ENCODE measurements at places on chromosomes 2 and 18.

GRCh38 chr18:2683055-2683454 lies 27.5 kb downstream of the SMCHD1 start:
- DNase-seq = no peak

- DNase-seq = no peak
Observed at GRCh38 chr18:48891721-48892120, 59.0 kb downstream of the SMAD7 start.

DNA sequence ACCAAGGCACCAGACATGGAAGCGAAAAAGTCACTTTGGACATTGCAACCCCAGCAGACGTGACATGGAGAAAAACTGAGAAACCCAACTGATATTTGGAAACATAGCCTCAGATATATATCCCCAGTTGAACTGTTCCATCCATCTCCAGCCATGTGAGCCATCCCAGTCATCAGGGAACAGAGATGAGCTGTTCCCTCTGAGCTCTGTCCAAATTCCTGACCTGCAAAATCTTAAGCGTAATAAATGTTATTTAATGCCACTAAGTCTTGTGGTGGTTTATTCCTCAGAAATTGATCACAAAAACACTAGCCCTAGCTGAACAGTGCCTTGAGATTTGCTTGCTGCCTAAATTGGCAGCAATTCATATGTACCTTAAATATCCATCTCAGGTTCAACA lies 182.8 kb downstream of the NRP2 start:
- no peak for DNase-seq

DNA sequence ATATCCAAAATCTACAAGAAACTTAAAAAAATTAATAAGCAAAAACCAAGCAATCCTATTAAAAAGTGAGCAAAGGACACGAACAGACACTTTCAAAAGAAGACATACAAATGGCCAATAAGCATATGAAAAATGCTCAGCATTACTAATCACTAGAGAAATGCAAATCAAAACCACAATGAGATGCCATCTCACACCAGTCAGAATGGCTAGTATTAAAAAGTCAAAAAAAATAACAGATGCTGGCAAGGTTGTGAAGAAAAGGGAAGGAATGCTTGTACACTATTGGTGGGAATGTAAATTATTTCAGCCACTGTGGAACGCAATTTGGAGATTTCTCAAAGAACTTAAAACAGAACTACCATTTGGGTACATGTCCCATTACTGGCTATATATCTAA lies 128.8 kb upstream of the SESTD1 start:
- no peak for DNase-seq

GRCh38 chr2:200695601-200696000 lies 109.8 kb downstream of the AOX1 start:
- DNase-seq = no peak

DNA sequence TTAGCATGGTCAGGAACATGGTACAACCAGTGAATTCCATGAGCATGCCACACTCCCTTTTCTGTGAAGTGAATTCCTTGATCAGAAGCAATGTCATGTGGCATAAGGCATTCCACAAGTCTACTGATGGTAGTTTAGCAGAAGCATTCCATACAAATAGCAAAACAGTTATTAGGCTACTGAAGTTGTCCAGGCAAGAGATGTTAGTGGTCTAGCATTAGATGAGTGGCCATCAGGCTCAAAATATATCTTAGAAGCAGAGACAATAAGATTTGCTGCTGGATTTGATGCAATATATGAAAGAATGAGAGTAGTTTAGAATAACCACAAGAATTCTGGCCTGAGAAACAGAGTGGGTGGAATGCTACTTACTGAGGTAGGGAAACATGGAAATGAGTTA lies 355.3 kb upstream of the NRXN1 start:
- DNase-seq = no peak

DNA sequence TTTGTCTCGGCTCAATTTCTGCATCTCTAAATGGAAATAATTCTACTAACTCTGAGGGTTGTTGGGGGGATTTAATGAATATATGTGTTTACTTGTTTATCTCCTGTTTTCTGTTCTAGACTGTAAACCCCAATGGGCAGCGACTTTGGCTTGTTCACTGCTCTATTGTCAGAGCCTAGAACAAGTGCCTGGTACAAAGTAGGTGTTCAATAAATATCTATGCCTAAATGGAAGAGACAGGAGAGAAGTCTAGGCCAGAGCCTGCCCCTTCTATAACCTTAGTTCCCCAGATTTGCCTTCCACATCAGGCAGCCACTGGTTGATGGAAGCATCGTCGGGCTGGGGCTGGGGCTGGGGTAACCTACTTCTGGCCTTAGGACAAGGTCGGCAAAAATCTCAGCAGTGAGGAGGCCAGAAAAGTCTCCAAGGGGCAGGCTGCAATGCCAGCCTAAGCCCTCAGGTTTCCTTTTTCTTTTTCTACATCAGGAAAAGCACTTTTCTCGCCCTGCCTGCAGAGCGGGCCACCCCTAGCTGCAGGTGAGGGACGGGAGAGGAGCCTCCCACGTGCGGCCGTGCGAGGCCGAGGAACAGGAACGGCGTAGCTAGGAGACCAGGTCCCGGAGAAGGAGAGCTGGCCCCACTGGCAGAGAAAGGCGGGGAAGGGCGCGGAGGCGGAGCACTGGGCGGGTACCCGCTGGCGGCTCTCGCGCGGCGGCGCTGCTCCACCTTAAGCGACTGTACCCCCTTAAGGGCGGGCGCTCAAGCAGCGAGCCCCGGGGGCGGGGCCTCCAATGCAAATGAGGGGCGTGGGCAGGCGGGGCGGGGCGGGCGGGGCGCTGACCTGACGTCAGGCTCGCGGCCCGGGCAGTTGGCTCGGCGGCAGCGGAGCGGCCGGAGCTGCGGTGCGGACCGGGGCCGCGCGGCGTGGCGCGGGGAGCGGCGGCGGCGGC lies at the start of gene CNNM4:
Gene CNNM4, plus strand, starts transcription at position 867 of the 950 bp plus-strand sequence. CDS start 98 bp downstream, outside the sequence.
- peak; percentile 91 for DNase-seq

- DNase-seq = no peak
Observed at GRCh38 chr2:1971124-1971523, 226.8 kb upstream of the PXDN start.

- no peak for DNase-seq
Observed at GRCh38 chr2:51511002-51511401, 479.1 kb upstream of the NRXN1 start.

DNA sequence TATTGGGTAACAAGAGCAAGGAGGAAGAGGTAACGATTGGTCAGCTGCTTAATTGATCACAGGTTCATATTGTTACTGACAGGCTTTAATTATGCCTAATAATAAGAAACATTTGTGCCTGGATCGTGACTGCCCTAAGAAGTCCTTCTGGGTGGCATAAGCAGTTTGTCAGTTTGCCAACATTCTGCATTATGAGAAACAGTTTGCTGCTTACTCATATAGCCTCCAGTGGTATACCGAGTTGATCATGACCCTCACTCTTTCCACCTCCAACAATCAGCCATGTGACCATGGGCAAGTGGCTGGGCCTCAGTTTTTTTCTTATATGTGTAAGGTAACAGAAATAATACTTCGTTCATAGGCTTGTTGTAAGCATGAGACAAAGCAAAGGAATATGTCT lies 96.6 kb upstream of the CABLES1 start:
- no peak for DNase-seq

DNA sequence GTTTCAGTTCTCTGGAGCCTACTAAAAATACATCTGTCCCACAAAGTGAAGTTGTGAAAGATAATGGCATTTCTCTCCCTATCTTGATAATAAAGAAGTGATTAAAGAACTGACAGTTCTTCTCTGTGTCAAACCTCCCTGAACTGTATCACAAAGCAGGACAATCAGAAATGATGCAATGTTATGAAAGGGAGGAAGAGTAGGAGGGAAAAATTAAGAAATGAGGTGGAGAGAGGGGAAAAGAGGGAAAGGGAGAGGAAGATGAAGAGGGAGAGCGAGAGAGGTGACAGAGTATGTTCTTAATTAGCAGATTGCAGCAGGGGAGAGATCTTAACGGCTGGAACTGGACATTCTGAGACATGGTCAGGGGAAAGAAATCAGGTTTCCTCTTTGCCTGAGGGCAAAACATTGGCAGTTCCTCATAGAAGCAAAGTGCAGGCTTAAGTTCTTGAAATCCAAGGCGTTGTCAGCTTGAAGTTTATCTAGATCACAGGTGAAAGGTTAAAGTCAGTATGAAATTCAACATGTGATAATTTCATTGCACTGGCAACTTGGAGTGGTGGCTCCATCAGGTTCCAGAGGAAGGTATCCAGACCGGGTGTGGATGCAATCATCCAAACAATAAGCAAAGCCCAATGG lies 54.6 kb downstream of the RDH14 start:
- DNase-seq = no peak

Measured in NCI-H2171 treated with DMSO at 0.1 percent for 48 hours (cell line).